H9 (cell line): ENCODE measurements at places on chromosomes 11 and 22. TPM values are rescaled to one million over a fixed set of nuclear protein-coding genes. Genes with fewer than 3 reads are reported as not detected.

TRIM66 gene
- 2.0 and 2.1 TPM in 2 replicates for total RNA-seq

SLC36A4 gene
- total RNA-seq: 30.0 and 33.3 TPM in 2 replicates

TREH gene
- total RNA-seq: not detected in 2 replicates

L3MBTL2 gene
- 33.6 and 34.9 TPM in 2 replicates for total RNA-seq

IGF2 gene
- 2.8 and 3.1 TPM in 2 replicates for total RNA-seq

TMEM191C gene
- total RNA-seq: 3.3 and 4.2 TPM in 2 replicates

GALNT18 gene
- total RNA-seq: 1.5 and 1.7 TPM in 2 replicates

TSPAN4 gene
- 63.9 and 64.6 TPM in 2 replicates for total RNA-seq

GALR3 gene
- 0.31 and 0.59 TPM in 2 replicates for total RNA-seq

MDK gene
- total RNA-seq: 392 and 407 TPM in 2 replicates

GSTP1 gene
- total RNA-seq: 1,469 and 1,513 TPM in 2 replicates

DNA sequence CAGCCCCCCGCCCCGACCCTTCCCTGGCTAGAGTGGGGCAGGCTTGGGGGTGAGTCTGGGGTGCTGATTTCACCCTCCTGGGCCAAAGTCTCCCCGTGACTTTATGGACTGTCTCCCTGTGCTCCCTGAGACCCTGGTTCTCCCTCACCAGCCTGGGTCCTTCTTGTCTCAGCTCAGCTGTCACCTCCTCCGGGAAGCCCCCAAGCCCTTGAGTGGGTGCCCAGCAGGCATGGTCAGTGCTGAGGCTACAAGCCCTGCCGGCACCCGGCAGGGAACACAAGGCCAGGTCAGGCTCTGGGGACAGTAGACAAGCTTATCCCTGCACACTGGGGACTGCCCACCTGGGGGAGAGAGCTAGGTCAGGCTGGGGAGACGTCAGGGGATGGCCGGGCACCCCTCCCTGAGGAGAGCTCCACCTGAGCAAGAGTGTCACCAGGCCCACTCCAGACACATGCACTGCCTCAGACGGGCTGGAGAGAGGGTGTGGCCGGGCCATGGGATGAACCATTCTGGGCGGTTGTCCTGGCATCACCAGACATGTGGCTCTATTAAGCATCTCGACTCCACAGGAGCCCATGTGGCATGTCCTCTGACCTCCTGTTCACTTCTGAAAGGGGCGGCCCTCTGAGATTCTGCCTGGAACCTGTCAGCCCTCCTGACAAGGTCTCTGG lies 22.6 kb upstream of the RTN4R start:
- H3K4me3 ChIP-seq: no peak overlapping the region
- no peaks in the 10 kb centered on the region for H3K36me3 ChIP-seq
- no peak for DNase-seq
- H3K27ac ChIP-seq: no peak overlapping the region
- no peaks in the 10 kb centered on the region for H3K27me3 ChIP-seq
- no peaks in the 10 kb centered on the region for H3K4me1 ChIP-seq

DNA sequence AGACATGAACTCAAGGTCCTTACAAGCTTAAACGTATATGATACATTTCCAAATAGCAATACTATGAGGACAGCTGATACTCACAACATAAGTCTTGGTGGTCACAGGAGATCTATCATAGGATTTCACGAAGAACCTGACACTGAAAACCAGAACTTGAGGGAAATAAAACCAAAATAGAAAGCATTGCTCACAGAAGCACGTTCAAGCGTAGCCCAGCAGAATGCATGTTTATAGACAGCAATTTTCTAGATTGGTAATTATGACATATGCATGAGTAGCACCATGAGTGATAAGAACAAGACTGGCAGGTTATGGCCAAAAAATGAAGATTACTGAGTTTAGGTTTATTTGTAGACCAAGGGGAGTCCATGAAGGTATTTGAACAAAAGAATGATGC lies 243.5 kb downstream of the ETS1 start:
- no peaks in the 10 kb centered on the region for H3K27me3 ChIP-seq
- no peaks in the 10 kb centered on the region for H3K36me3 ChIP-seq
- peaks cover 4% of the 10 kb centered on the region; the same call in 1 of the 2 replicates for H3K4me1 ChIP-seq
- no peak overlapping the region for H3K27ac ChIP-seq
- no peak overlapping the region for H3K4me3 ChIP-seq
- DNase-seq: no peak

GRCh38 chr11:69734367-69734766 lies 30.5 kb upstream of the FGF19 start:
- no peaks in the 10 kb centered on the region; the same call in 2 of the 3 replicates for H3K36me3 ChIP-seq
- no peaks in the 10 kb centered on the region for H3K4me1 ChIP-seq
- no peak overlapping the region for H3K27ac ChIP-seq
- no peak for DNase-seq

- H3K4me3 ChIP-seq: no peak overlapping the region
- no peak for DNase-seq
- no peaks in the 10 kb centered on the region for H3K27me3 ChIP-seq
- no peaks in the 10 kb centered on the region for H3K4me1 ChIP-seq
- H3K27ac ChIP-seq: no peak overlapping the region
- peaks cover 9% of the 10 kb centered on the region; the same call in 1 of the 2 replicates for H3K36me3 ChIP-seq
These were observed 11.7 kb upstream of the UCP3 start for GRCh38 chr11:74020539-74020938.

DNA sequence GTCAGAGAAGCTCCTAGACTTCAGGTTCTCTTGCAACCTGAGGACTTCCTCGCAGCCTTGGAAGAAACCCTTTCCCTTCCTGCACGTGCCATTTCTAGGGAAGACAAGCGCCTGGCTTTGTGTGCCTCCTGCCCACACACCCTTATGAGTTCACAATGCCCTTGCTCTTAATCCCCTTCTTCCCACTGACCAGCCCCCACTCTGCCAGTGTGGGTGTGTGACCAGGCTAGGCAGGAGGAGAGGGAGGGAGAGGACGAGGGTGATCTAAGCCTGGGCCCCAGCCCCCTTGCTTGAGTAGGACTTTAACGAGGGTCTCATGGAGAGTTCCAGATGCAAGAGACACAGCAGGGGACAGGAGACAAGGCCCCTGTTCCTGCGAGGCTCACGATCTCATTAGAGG lies 30.2 kb downstream of the TP53I11 start:
- H3K27me3 ChIP-seq: no peaks in the 10 kb centered on the region
- no peak overlapping the region for H3K27ac ChIP-seq
- H3K4me1 ChIP-seq: no peaks in the 10 kb centered on the region
- no peaks in the 10 kb centered on the region; the same call in 1 of the 2 replicates for H3K36me3 ChIP-seq
- H3K4me3 ChIP-seq: no peak overlapping the region

DNA sequence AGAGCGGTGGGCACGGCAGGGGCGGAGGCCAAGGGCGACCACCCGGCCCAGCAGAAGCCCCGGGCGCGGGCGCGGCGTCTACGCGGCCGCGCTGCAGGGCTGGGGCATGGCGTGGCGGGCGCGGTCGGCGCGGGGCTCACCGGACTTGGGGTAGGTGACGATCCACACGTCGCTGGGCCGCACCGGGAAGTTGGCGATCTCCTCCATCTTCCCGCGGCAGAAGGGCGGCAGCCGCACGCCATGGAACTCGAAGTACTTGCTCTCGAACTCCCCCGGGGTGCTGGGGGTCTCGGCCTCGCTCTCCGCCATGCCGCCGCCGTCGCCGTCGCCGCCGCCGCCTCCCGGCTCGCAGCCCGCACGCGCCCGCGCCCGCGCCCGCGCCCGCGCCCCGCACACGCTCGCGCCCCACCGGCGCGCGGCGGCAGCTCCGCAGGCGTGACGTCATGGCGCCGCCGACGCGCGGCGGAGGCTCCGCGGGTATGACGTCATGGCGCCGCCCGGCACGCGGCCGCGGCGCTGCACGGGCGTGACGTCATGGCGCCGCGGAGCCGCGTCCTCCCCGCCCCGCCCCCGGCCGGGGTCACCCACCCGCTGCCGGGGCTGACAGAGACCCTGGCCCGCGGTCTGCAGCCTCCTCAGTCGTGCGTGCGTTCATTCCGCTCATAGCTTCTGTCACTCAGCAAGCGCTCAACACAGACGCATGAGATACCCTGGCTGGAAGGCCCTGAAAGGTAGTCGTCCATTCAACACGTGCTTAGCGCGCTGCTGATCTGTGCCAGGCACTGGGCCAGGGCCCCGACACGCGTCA lies at the start of gene SULT4A1:
Gene SULT4A1, minus strand, starts transcription at position 440 of the 808 bp plus-strand sequence. Its CDS starts 131 bp downstream, at position 309.
- no peaks in the 10 kb centered on the region for H3K27me3 ChIP-seq
- no peak within 1 kb of the TSS for H3K27ac ChIP-seq
- H3K4me3 ChIP-seq: peak within 1 kb of the TSS; percentile 75
- H3K36me3 ChIP-seq: peaks cover 11% of the 10 kb centered on the region

DNA sequence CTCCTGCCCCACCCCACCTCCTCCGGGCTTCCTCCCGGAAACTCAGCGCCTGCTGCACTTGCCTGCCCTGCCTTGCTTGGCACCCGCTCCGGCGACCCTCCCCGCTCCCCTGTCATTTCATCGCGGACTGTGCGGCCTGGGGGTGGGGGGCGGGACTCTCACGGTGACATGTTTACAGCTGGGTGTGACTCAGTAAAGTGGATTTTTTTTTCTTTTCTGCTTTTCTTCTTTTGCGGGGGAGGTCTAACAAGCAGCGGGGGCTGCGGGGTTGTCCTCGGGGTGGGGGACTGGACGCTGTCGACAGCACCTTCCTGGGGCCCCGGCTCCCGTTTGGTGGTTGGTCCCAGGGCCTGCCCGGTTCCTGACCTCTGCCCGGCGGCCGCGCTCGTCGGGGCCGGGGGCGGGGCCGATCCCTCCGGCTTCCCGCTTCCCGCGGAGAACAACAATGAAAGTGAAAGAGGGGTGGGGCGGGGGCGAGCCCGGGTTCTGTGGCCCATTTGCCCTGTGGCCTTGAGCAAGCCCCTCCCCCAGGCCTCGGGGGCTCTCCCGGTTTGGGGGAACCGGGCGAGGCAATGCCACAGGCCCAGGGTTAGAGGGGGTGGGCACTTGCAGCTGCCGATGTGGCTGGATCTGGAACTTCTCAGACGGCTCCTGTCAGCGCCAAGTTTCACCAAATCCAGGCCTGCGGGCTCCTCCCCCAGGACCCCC lies 975 bp upstream of the MDK start:
- H3K4me1 ChIP-seq: peaks cover 4% of the 10 kb centered on the region; the same call in 1 of the 2 replicates
- H3K27me3 ChIP-seq: no peaks in the 10 kb centered on the region
- peaks cover 31% of the 10 kb centered on the region for H3K36me3 ChIP-seq

DNA sequence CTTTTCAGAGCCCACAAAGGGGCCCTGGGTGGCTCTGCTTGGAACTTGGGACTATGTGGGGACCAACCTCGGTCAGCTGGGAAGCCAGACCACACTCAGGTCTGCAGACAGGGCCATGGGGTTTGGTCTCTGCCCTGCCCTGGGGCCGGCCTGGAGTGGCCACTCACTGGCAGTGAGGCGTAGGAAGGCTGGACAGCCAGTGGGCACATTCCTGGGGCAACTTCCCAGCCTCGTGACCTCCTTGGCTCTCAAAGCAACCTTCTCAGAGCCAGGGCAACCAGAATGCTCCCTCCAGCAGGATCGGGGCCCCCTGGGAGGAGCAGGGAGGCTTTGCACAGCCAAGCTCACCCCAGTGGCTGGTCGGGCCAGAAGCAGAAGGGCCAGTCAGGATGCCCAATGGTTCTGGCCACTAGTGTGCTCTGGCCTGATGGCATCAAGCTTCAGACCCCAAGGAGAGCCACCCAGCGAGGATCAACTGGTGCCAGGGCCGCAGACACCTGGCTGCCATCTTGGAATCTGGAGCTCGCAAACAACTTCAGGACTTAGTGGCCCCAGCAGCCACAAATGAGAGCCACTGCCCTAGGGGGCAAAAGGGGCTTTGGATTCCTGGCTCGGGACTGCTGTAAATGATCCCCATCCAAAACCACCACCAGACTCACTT lies 87.1 kb downstream of the MYEOV start:
- no peaks in the 10 kb centered on the region for H3K36me3 ChIP-seq
- no peak for DNase-seq
- H3K4me1 ChIP-seq: peaks cover 2% of the 10 kb centered on the region; the same call in 1 of the 2 replicates
- no peak overlapping the region for H3K4me3 ChIP-seq
- no peaks in the 10 kb centered on the region for H3K27me3 ChIP-seq

GRCh38 chr11:15969281-15969680 lies 387.1 kb downstream of the SOX6 start:
- no peaks in the 10 kb centered on the region for H3K4me1 ChIP-seq
- H3K27ac ChIP-seq: no peak overlapping the region
- H3K4me3 ChIP-seq: no peak overlapping the region

GRCh38 chr22:49181431-49181830 lies 646.2 kb downstream of the BRD1 start:
- H3K27ac ChIP-seq: no peak overlapping the region
- no peak for DNase-seq
- no peak overlapping the region for H3K4me3 ChIP-seq
- no peaks in the 10 kb centered on the region for H3K4me1 ChIP-seq

GRCh38 chr11:34305193-34305592 lies 52.6 kb downstream of the ABTB2 start:
- DNase-seq: no peak
- H3K4me3 ChIP-seq: no peak overlapping the region
- H3K36me3 ChIP-seq: no peaks in the 10 kb centered on the region
- peaks cover 10% of the 10 kb centered on the region; the same call in 1 of the 2 replicates for H3K4me1 ChIP-seq
- H3K27ac ChIP-seq: no peak overlapping the region

- no peaks in the 10 kb centered on the region for H3K27me3 ChIP-seq
- no peaks in the 10 kb centered on the region for H3K36me3 ChIP-seq
- H3K4me3 ChIP-seq: no peak overlapping the region
These were observed 10.5 kb upstream of the ZBTB16 start for GRCh38 chr11:114049050-114049449.

DNA sequence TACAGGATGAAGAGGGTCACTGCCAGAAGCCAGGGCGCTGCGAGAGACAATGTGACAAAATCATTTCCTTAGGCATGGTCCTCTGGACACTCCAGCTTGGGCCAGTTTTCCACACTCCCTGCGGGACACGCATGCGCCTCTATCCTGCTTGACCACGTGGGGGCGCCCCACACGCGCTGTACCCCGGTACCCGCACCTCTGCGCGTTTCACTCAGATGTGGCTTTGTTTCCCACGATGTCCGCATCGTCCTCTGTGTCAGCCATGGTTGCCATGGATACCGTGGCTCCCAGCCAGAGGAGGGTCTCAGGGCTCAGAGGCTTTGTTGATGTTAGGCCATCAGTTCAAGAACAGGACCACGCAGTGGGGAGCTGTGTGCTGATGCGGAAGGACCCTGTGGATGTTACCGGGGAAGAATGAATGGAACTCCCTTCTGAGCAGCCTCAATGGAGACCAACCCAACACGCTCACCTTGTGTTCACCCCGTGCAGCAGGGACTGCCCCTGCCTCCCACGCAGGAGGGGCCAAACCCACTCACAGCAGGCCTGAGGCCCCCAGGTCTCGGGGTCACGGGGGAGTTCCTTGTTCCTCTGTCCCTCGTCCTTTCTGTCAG lies 101.1 kb upstream of the SLC22A12 start:
- H3K36me3 ChIP-seq: no peaks in the 10 kb centered on the region
- H3K4me3 ChIP-seq: no peak overlapping the region
- H3K27ac ChIP-seq: no peak overlapping the region
- H3K4me1 ChIP-seq: no peaks in the 10 kb centered on the region
- H3K27me3 ChIP-seq: no peaks in the 10 kb centered on the region; the same call in 1 of the 2 replicates

DNA sequence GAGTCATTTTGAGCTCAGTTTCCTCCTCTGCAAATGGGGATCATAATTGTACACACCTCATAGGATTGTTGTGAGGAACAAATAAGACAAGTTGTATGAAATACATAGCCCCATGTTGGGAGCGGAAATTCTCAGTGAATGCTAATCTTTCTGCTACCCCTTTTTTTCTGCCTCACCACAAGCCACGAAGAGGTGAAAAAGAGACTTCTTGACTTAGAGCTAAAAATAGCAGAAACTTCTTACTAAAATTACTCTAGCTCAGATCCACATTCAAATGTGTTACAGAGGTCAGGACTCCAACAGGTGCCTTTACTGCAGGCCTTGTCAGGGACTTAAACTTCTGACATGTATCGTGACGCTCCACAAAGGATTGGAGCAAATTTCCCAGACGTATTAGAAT lies 128.5 kb downstream of the MIAT start:
- H3K27me3 ChIP-seq: no peaks in the 10 kb centered on the region; the same call in 1 of the 2 replicates
- no peak overlapping the region for H3K27ac ChIP-seq
- H3K36me3 ChIP-seq: no peaks in the 10 kb centered on the region; the same call in 2 of the 3 replicates
- no peak for DNase-seq
- H3K4me1 ChIP-seq: no peaks in the 10 kb centered on the region; the same call in 1 of the 2 replicates
